HT-29 (cell line): ENCODE measurements at places on chromosomes 1 and 21.

DNA sequence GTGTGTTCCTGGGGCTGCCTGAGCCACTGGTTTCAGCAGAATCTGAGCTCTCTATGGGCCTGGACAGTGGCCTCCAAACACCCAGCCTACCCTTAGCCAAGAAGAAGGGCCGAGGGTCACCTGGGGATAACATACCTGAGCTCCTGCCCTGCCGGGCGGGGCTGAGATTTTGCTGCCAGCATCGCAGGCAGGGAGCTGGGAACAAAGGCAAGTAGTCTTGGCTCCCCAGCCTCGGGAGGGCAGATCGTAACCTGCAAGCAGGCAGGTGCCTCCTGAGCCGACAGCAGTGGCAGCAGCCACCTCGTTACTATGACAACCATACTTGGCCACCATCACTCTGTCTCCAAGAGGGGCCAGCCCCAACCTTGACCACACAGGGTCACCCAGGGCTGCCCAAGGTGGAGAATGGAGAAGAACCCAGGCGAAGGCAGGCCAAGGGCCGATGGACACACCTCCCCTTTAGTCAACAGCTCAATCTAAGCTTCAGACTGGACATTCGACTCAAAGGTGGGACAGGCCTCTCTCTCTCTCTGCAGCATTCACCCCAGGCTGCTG lies 54.6 kb downstream of the TOMM20 start:
- peak; percentile 89 for DNase-seq

GRCh38 chr1:200448034-200448762 lies 38.4 kb upstream of the ZNF281 start:
- no peak for DNase-seq

GRCh38 chr1:53468374-53468773 lies 9.2 kb downstream of the DMRTB1 start:
- DNase-seq, result no peak

- peak; percentile 58 for DNase-seq
Measured at GRCh38 chr1:23810818-23811540, 10.4 kb upstream of the GALE start.

GRCh38 chr1:78096017-78096416 lies 50.3 kb downstream of the GIPC2 start:
- no peak for DNase-seq

DNA sequence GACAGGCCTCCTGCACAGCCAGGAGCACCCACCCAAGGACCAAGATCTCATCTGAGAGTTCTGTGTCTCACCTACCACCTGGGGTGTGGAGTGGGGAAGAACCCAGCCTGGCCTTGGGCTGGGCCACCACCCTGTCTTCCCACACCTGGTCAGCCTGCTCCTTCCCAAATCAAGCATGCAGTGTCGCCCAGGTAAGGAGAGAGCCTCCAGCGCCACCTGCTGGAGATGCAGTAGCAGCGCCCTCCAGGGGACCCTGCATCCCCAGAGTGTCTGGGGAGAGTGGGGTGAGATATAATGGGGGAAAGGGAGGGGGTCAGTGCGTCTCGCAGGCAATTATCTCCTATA lies 32.3 kb downstream of the KIAA2013 start:
- peak; percentile 74 for DNase-seq

DNA sequence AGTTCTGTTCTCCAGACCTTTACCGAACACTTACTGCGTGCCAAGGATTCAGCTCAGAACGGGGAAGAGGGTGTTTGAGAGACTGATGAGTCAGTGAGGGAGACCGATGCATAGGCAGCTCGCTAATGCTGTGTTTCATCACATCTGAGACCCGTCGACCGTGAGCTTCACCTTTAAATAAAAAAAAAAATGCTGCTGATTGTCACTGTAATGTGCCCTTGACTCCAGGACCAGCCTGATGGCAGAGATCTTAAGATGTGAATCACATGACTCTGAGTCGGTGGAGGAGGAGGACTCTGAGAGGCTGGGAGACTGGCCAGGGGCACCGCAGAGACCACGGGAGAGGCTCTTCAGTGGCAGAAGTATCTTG lies 28.8 kb downstream of the SPSB1 start:
- DNase-seq, result no peak

DNA sequence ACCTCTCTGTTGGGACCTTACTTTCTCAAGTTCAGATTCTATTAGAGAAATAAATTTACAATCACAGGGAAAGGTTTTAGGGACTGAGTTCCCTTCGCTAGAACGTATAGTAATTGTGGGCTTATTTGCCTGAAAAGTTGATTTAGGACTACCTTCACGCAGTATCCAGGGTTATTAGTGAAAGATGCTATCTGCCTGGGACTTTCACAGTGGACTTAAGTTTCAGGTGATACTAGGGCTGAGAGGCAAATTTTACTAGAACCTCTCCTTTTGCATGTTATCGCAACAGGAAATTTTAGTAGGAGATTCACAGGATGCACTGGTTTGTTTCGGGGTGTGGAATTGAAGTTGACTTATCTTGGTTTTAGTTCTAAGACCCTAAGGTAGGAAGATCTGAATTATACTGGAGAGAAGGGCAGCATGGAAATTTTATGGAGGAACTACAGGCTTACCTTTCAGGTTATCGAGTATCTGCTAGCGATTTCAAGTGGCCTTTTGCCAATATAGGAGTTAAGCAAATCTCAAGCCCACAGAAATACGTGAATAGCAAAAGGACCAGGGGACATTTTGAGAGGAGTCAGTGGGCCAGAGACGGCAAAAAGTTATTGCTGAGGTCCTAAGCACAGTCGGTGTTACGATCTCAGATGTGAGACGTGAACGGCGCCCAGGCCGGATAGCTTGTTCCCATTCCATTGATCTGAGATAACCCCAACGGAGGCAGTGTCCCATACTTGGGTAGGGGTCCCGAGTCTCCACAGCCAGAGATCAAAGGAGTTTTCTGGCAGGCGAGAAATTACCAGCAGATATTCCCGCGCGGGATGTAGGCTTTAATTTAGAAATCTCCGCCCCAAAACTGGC lies 723 bp upstream of the GNAI3 start:
- DNase-seq, result peak; percentile 51

GRCh38 chr1:55286856-55287602 lies 71.9 kb upstream of the USP24 start:
- DNase-seq, result no peak

DNA sequence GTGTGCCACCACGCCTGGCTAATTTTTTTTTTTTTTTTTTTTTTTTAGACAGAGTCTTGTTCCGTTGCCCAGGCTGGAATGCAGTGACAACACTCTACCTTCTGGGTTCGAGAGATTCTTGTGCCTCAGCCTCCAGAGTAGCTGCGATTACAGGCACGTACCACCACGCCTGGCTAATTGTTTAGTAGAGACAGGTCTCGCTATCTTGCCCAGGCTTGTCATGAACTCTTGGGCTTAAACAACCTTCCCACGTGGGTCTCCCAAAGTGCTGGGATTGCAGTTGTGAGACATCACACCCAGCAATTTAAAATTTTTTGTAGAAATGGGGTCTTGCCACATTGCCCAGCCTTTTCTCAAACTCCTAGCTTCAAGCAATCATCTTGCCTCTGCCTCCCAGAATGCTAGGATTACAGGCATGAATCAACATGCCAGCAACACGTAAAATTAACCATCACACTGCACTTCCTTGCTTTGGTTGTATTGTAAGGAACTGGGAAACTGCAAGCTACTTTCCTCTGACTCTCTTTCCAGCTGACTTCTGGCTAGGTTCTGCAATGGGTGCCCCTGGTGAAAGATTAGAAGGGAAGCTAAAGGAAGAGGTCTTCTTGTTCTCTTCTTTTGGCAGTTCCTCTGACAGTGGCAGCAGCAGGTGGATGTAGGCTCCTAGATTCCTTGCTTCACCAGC lies 13.9 kb upstream of the IL6R start:
- DNase-seq, result no peak

- no peak for DNase-seq
Measured at GRCh38 chr1:37284053-37284452, 190.3 kb upstream of the ZC3H12A start.

- DNase-seq, result no peak
Measured at GRCh38 chr21:17915976-17916375, 96.8 kb upstream of the C21orf91 start.

DNA sequence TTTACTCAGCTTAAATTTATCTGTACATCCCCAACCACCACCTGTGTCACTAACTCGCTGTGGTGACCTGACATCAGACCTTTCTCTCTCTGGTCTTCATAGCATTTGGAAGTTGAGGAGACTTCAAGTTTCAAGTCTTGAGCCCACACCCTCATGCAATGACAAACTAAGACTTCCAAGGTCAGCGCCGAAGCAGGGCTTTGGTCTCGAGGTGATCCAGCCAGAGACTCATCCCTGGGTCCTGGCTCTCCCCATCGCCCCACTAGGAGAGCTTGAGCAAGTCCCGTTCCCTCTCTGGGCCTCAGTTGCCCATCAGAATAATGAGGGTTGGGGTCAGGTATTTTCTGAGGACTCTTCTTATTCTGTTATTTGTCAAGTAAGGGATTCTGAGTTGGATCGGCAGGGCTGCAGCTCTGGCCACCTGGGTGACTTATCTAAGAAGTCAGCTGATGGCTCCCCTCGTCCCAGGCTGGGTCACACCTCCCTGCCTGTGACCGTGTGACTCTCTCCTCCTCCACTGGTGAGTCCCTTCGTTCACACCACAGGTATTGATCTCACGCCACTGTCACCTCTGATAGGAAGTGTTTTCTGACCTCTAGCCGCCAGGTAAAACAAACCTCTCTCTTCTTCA lies 143.7 kb upstream of the RUNX3 start:
- DNase-seq, result no peak

DNA sequence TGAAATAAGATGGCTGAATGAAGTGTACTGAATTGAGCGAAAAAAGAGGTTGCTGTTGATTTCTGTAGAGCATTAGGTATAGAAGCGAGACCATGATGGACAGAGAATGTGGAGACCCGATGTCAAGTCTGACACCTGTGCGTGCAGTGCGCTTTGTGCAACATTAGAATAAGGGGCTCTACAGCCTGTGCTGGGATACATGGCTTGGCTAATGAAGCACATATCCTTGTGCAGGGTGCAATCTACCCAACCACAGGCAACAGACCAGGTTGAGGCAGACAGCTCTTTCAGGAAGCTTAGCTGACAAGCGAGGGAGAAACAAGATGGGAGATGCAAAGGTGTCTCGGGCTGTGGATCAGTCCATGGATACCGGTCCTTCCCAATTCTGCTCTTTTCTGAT lies 18.9 kb downstream of the GPA33 start:
- DNase-seq, result no peak

- no peak for DNase-seq
Measured at GRCh38 chr1:110671361-110671760, 3.4 kb downstream of the KCNA3 start.

DNA sequence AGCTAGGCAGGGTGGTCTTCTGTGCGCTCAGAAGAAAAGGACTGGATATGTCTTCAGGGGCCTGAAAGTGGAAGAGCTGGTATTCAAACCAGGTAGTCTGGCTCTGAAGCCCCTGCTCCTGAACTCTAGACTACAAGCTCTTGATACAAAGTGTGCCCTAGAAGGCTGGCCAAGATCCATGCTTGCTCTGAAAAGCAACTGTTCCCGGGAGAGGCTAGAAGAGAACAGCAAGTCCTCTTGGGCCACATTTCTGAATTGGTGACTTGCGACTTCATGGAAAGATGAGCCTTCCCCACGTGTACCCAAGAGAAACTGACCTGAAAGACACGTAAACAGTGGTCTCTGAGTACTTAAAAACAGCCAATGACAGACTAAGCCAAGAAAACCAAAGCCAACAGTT lies 123.3 kb upstream of the GRIK3 start:
- no peak for DNase-seq

DNA sequence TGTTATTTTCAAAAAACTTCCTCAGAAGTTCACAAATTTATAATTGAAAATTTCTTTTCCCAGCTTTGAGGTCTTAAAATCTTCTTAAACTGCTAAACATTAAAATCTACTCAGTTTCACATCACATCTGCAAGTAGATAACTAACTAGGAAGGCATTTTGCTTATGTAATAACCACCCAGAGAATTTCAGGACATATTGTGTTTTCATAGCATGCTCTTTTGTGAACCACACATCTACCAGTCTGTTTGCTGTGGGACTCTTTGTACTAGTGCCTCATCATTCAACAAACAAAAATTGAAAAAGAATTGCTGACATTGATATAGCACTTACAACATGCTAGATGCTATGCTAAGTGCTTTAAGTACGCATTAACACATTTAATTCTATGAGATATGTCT lies 31.6 kb upstream of the C1orf146 start:
- no peak for DNase-seq

GRCh38 chr1:173433751-173434326 lies 43.3 kb upstream of the PRDX6 start:
- no peak for DNase-seq

GRCh38 chr1:241834733-241835377 lies 13.1 kb upstream of the EXO1 start:
- peak; percentile 30 for DNase-seq

GRCh38 chr1:51329443-51330325 lies 678 bp downstream of the TTC39A start:
- peak; percentile 84 for DNase-seq

- DNase-seq, result no peak
Measured at GRCh38 chr21:35088319-35088771, 39.2 kb upstream of the RUNX1 start.

GRCh38 chr1:209989525-209989924 lies 51.5 kb downstream of the SYT14 start:
- peak; percentile 55 for DNase-seq

- no peak for DNase-seq
Measured at GRCh38 chr1:22639286-22639685, 2.9 kb downstream of the C1QA start.

DNA sequence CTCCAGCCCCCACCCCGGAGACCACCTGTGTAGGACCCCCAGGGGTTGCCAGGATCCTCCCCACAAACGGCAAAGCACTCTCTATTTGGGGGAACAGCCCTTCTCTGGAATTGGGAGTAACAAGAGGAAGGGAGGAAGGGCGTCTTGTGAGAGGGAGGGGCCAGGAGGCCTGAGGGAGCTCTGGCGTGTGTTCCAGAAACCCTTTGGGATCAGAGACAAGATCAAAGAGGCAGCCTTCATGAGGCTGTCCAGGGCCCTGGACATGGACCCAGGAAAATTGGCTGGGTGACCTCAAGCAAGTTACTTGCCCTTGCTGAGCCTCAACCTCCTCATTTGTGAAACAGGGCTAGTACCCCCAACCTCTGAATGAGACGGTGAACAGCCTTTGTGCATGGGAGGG lies 18.1 kb upstream of the ECE1 start:
- no peak for DNase-seq
